ENCODE measurements at places on chromosomes 13 and 19.

GRCh38 chr19:29170554-29170953 is 42.4 kb downstream of the UQCRFS1 start:
- no peak for DNase-seq

GRCh38 chr13:20411638-20412342 is 113.9 kb downstream of the CRYL1 start:
- no peak for DNase-seq

DNA sequence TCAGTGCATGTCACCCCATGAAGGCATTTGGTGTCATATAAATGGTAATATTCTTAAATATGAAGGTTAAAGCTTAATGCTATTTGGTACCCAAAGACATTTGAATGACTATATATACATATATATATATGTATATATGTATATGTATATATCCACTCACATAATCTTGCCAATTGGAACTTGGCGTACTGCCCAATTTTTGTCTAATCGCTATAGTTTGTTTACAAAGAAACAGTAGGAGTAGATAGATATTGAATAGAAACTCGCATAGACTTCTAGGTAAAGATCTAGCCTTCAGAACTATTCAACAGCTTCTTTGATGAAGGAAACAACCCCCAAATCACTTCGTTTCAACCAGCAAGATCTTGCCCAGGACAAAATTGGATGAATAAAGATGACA is 24.1 kb downstream of the KLF5 start:
- no peak for DNase-seq

DNA sequence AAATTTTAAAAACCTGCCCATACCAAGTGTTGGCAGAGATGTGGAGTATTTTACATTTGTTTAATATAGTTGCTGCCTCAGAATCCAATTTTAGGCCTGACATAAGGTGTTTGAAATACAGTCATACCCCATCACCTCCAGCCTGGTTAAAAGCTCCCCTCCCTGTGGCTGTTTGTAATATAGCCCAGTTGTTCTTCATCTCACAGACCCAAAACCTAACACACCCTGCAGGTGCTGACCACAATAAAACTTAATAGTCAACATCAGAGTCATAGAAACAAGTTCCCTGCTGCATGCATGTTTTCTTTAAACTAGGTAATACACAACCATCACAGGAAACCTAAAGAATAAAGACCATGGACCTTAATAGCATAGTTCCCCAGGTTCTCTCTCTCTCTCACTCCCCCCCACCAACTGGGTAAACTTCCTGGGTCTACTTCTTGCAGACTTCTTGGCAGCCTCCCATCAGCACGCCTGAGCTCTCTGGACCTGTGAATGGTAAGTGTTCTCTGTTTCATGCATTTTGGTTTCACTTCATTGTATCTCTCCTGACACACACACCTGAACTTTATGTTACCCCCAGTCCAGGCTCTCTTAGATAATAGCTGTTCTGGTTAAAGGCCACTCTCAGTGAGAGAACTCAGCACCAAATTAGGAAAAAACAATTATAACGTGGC is 1369.9 kb downstream of the EFNB2 start:
- no peak for DNase-seq

DNA sequence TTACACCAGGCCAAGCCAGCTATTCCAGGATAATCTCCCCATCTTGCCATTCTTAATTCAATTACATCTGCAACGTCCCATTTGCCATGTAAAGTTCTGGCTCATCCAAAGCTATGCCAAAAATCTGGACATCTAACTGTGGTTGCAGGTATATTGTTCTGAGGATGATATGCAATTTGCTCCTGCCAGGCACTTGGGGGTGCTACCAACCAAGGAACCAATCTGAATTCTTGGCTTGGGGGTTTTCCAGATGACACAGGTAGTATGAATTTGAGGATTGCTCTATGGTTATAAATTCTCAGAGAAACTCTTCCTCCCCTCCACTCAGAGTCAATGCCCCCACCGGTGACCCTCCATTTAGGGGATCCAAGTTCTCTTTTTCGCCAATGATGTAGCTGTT is 33.0 kb downstream of the CRYL1 start:
- peak; percentile 37 for DNase-seq

GRCh38 chr13:50629966-50630365 is 213.5 kb downstream of the DLEU7 start:
- no peak for DNase-seq

DNA sequence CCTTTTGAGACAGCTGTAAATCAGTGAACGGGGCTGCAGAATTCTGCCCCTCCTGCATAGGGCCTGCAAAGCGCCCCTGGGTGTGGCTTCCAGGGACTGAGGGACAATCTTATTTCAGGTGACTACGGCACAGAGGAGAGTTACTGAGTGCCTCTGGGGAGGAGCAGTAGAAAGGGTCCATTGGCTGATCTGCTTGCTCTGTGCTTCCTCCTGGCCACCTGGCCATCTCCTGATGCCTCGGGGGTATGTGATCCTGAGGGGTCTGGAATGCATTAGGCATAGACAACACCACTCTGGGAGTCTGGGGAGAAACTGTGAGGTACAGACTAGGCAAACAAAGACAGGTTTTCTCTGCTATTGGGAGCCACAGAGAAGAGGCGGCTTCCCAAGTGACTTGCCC is 2.8 kb downstream of the KCTD15 start:
- DNase-seq = no peak

DNA sequence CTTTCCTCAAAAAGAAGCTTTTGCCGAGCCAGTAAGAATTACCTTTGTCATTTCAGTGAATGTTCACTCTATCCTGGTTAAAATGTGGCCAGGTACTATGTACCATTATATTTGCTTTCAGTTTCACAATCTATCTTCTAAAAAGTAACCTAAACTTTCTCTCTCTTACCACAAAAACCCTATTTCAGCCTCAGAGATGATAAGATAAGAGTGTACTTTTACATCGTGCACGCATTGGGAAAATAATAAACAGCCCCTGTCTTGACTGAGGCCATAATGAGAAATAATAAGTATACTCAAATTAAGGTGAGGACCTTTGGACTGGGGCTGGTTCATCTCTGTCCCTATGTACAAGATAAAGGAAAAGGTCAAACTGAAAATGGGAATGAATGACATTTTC is 77.7 kb downstream of the ZNF726 start:
- no peak for DNase-seq

Data from posterior cingulate gyrus (tissue), 11 donors.